ENCODE measurements at places on chromosomes 3 and 15. TPM values are rescaled to one million over a fixed set of nuclear protein-coding genes. Genes with fewer than 3 reads are reported as not detected.

DNA sequence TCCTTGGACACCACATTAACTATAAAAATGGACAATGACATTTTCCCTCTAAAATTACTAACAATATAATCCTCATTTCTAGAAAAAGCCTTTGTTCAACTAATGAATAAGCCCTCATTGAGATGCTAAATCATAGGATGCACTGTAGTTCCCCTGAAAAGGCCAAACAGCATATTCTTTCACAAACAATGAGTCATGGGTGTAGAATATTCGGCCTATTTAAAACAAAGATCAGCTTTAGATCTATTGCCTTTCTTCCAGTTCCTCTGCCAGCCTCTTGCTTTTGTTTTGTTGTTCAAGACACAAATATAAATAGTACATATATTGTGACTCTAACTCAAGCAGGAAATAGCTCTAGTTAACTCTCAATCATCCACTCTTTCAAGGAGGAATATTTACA, 82.5 kb downstream of the ADAM10 start:
- H3K27me3 ChIP-seq = no peaks in the 10 kb centered on the region
- H3K4me3 ChIP-seq = no peak overlapping the region
- no peak for DNase-seq

- H3K27ac ChIP-seq = no peak overlapping the region
- no peaks in the 10 kb centered on the region for H3K36me3 ChIP-seq
- H3K4me1 ChIP-seq = peaks cover 21% of the 10 kb centered on the region
- no peak overlapping the region for H3K4me3 ChIP-seq
- no peak for DNase-seq
Observed at GRCh38 chr3:72957297-72957696, 39.3 kb upstream of the PPP4R2 start.

The STAG1 gene
- 46.2 TPM for total RNA-seq

The C3orf18 gene
- 32.6 TPM for total RNA-seq

The CAV3 gene
- not detected for total RNA-seq

The IGDCC3 gene
- not detected for total RNA-seq
